ENCODE measurements at places on chromosomes 11 and 22.
A peak's percentile ranks its signal among the peaks of the same experiment; 100 is the strongest.

- no peak for DNase-seq
These were observed 12.7 kb upstream of the TNNT3 start for GRCh38 chr11:1906611-1907423.

DNA sequence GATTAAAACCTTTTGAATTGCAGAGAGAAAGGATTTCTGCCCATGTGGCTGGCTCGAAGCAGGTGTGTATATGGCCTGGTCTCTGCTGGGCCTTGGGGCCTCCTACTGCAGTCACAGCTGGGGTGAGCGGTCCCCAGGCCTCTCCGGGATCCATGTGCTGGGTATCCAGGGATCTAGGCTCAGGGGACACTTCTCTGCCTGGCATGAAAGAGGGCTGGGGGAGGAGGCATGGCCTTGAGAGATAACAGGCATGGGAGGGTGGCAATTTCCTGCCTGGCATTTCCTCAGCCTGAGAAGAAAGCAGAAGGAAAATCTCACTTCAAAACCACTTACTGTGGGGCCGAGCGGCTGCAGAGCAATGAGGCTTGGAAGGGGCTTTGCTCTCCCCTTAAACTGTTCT, 20.3 kb upstream of the PARVG start:
- DNase-seq: no peak

DNA sequence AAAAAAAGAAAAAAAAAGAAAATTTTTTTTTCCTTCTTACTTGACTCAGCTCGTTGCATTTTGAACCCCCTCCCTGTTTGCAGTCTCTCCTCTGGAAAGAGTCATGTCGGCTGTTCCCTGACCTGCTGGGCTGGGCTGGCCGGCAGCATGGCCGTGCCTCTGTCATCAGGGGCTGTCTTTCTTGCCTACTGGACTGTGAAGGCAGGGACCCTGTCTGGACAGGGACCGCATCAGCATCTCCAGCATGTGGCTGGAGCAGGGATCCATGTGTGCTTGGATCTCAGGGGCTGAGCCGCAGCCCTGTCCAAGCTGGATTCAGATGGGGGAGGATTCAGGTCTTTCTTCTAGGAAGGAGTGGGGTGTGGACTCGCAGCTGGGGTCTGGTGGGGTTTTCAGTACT, 15.5 kb downstream of the FBLN1 start:
- no peak for DNase-seq

GRCh38 chr11:94519478-94520084, 7.3 kb downstream of the C11orf97 start:
- DNase-seq: peak; percentile 20

DNA sequence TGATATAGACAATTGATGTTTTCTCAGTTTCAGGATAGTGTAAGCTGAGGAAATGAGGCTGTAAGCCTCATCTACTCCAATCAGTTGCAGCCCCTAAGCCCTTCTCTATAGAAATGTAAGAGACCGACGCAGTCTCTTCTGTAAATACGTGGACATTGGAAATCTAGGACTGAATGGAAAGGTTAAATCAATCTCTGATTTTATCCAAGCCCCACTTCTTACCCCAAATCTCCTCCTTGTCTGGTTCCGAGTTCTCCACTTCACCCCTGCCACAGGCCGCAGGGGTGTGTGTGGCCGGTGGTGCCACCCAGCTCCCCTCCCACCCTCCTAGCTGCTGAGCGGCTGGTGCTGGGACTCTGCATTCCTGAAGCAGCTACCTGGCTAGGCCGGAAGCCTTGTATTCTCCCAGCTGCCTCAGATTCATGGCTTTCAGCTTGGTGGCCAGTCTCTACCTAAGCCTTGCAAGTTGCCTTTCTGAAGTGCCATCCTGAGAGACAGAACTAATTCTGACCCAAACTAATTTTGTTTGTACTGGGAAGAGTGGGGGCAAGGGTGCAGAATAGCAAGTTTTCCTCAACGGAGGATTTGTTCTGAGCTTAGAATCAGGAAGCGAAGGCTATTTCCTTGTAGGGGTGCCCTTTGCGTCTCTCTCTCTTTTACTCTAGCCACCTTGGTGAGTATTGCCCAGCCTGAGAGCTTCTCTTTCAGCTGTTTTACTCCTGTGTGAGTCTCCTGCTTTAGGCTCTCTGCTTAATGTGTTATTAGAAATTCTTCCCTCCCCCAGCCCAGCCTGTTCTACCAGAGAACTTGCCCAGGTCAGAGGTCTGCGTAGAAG, 749 bp downstream of the VWA5A start:
- no peak for DNase-seq

DNA sequence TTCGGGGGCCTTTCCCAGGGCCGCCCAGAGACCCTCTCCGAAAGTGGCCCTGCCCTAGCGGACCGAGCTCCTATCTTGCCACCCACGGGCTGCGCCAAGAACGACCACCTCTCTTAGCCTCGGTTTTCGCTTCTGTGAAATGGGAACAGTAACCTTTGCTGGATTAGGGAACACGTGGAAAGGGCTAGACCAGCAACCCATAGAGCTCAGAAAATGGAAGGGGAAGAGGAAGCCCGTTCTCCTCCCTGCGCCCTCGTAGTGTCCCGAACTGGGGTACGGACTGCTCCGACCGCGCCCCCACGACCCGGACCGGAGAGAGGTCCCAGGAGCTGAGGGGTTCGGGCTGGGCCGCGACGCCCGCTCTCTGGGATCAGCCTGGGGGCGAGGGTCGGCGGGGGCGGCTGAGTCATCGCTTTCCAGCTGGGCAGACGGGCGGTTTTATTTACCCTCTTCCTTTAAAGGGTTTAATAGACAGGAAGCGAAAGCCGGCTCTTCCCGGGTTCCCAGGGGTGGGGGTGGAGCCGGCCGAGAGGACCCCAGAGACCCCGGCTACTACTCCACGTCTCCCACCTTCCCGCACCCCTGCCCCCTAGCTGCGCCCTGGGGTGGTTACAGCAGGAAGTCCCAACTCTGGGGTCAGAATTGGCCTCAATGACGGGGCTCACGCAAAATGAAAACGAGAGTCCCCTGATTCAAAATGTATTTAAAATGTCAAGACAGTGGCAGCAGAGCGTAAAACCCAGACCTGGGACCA, 907 bp upstream of the PHLDA2 start:
- peak; percentile 45 for DNase-seq

DNA sequence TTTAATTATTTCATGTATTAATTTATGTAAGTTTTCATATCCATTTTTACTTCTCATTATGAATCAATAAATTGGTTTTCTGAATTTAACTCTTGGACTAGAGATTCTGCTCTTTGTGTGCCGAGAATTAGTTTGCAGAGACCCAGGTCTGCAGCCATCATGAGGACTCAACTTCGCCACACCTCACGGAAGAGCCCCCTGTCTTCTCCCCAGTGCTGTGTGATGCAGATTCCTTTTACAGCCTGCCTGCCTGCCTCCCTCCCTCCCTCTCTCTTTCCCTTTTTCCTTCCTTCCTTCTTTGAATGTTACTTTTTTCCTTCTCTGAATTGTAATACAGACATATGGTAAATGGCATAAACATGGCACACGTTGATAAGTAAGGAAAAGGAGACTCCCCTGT, 947.7 kb downstream of the TBC1D22A start:
- DNase-seq: no peak

- DNase-seq: no peak
These were observed 23.9 kb upstream of the LYVE1 start for GRCh38 chr11:10592331-10592730.

DNA sequence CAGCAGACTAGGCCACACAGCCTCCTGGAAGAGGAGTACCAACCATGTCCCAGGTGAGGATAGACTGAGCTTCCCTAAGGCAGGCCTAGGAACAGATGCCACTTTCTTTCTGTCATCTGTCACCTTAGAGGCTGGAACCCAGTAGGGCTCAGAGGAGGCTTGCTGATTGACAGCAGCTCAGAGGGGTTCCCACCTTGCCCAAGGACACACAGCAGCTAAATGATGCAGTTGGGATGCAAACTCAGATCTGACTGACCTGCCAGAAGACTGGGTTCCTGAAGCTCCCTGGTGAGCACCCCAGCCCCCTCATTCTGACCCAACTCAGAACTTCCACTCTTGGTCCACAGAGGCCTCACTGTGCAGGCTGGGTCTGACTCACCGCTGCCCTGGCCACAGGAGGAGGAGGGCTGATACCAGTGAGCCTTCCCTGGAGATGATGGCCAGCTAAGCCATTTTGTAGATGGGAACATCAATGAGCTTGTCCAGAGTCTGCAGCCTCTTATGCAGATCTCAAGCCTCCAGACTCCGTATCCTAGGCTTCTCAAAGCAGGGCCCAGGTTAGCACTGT, 14.0 kb downstream of the CAPN5 start:
- DNase-seq: no peak

DNA sequence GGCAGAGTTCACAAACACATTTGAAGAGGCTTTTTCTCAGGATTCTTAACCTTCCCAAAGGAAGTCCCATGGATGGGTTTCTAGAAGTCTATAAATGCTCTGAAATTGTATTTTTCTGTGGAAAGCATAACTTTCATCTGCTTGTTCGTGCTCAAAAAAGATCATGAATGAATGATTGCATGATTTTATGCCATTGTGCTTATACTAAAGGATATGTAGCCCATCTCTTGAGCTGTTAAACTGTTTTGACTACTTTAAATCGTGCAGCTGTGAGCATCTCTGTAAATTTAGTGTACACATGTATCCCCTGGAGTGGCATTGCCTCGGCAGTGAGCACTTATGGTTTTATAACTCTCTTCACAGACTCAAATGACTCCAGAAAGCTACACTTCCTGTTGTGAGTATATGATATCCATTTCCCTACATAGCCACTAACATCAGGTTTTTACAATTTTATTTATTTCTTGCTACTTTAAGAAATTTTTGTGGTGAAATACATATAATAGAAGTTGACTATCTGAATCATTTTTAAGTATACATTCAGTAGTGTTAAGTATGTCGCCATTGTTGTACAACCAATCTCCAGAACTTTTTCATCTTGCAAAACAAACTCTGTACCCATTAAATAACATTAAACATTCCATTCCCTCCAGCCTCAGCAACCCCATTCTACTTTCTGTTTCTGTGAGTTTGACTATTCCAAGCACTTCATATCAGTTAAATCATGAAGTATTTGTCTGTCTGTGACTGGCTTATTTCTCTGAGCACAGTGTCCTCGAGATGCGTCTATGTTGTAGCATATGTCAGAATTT, 8.0 kb downstream of the NEAT1 start:
- no peak for DNase-seq

GRCh38 chr11:95547976-95548375, 241.6 kb downstream of the FAM76B start:
- DNase-seq: no peak

DNA sequence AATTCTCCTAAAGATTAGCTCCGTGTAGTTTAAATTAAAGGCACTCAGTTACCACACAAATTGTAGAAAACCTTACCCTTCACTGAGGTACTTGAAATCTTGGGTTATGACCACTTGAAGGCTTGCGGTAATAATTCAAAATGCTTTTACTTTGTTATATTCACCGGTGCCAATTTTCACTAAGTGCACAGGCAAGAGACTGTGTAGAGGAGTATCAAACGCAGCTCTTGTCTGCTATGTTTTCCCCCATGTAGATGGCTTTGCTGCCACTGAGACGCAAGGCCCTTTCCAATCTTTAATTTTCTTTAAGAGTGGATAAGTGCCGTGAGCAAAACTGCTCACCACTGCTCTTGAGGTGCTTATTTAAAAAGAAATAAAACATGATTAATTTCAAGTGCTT, 155.8 kb downstream of the CADM1 start:
- no peak for DNase-seq

DNA sequence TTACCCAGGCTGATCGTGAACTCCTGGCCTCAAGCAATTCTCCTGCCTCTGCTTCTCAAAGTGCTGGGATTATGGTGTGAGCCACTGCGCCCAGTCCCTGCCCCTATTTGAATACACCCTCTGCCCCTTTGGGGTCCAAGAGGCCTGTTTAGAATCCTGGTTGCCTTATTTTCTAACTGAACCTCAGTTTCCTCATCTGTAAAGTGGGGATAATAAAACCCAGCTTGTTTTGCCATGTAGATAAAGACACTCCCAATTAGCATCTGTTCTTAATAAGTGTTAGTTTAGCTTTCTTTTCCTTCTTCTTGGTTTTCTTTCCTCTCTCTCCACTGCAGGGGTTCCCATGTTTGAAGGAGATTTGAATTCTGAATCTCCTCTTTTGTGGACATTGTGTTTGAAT, 4.8 kb downstream of the MIAT start:
- no peak for DNase-seq

DNA sequence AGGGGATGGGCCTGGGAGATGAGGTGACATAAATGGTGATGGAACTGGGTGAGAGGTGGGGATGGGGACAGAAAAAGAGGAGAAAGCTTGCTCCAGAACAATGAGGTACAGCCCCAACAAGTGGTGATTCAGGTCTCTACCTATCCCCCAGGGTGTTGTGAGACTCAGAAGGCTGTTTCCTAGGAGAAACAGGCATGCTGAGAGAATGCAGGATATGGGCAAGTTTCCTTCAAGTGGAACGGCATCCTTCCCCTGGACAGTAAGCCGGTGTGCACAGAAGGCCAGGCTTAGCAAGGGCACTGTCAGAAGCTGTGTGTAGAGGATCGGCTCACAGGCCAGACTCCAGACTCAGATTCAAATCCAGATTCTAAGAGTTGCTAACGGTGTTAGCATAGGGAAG, 34.1 kb upstream of the CRTAM start:
- no peak for DNase-seq

DNA sequence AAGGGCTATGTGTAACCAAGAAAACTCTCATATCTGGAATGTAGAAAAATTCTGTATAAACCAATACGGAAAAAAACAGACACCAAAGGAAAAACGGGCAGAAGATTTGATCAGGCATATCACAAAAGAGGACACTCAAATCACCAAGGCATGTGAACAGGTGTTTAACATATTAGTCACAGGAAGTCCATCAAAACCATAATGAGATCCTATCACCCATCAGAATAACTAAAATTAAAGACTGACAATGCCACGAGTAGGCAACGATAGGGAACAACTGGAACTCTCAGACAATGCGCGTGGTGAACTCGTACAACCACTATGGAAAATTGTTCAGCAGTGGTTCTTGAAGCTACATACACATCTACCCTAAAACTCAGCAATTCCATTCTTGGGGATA, 94.5 kb downstream of the MICAL3 start:
- DNase-seq: no peak

Data from GM18507 (cell line).